ENCODE measurements at places on chromosomes 6 and 20.

- DNase-seq: no peak
Measured at GRCh38 chr6:8392569-8392968, 42.8 kb downstream of the SLC35B3 start.

GRCh38 chr20:13037727-13038126 is 29.0 kb downstream of the SPTLC3 start:
- no peak for DNase-seq

DNA sequence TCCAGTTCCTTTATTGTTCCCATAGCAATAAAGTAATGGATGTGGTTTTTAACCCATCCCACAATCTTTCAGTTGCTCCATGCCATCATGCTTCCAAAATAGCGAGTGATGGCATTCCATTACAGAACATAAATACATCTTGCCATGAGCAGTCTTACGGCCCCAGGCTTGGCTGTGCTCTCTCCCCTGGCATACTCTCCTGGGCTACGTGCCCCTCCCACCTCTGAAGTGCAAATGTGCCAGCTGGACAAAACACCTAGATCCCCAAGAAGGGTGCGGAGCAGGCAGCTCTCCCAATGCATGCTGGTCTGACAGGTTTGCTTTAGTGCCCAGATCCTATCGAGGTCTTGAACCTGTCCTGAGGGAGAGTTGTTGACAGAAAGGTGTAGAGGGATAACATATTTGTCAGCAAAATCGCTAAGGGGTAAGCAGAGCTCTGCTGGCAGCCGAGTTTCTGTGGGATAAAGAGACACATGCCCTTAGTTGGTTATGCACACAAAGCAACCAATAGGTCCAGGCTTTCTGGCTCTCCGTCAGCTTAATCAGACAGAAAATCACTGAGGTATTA is 43.9 kb upstream of the PAX1 start:
- no peak for DNase-seq

GRCh38 chr6:37785002-37785662 is 34.4 kb upstream of the ZFAND3 start:
- DNase-seq: no peak

DNA sequence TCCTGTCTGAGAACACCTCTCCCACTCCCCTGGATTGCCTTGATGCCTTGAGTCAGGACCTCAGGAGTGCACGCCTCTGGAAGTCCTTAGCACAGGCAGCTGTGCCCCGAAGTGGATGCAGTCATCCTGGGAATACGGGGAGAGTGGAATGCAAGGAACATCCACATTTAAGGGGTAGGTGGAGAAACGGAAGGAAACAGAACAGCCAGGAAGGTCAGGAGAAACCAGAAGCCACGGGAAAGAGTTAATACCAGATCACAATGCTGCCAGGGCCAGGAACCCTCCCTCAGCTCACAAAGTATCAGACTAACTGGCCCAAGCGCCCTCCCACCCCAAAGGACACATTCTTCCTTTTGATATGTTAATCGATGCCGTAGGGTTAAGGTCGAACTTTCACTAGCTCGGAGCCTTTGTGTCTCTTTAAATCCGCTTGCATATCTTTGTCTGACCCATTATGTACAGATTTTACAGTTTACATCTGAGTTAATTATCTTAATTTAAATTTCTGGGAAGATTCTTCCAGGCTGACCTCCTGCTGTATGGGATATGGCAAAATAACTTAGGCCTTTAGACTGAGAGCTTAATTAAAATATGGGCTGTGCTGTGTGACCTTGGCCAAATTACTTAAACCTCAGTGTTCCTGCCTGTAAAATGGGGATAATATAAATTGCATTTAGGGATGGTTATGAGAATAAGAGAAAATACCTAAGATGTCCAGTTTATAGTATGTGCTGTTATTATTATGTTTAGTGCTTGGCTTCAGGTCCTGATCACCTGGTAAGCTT is 24.0 kb upstream of the CCND3 start:
- no peak for DNase-seq

DNA sequence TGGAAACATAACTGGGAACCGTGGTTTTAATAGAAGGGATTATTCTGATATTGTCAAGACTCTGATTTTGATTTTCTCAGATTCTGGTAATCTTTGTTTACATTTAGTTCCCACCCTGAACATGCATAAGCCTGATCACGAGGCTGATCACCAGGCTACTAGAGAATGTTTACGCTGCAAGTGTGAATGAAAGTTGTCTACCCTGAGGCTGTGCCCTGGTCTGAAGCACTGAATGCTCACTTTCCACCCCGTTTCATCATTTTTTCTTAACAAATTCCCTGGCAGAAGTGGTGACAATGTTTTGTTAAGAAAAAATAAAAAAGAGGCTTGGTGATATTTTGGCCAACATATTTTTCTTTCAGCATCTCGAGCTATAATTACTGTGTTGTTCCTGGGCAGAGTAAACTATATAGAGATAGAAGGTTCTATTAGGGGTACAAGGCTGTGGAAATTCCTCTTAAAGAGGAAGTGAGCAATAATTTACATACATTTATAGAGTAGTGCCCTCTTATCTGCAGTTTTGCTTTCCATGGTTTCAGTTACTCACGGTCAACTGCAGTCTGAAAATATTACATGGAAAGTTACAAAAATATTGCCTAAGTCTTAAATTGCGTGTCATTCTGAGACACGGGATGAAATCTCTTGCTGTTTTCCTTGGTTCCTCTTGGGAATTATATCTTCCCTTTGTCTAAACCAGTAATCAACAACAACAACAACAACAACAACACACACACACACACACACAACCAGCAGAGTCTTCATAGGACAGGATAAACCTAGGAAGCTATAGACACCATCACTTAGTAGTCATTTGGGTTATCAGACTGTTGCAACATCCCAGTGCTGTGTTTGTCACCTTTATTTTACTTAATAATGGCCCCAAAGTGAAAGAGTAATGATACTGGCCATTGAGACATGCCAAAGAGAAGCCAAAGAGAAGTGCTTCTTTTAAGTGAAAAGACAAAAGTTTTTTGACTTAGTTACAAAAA is 566.6 kb upstream of the CITED2 start:
- DNase-seq: no peak

GRCh38 chr6:152267967-152268845 is 369.0 kb downstream of the SYNE1 start:
- DNase-seq: no peak

DNA sequence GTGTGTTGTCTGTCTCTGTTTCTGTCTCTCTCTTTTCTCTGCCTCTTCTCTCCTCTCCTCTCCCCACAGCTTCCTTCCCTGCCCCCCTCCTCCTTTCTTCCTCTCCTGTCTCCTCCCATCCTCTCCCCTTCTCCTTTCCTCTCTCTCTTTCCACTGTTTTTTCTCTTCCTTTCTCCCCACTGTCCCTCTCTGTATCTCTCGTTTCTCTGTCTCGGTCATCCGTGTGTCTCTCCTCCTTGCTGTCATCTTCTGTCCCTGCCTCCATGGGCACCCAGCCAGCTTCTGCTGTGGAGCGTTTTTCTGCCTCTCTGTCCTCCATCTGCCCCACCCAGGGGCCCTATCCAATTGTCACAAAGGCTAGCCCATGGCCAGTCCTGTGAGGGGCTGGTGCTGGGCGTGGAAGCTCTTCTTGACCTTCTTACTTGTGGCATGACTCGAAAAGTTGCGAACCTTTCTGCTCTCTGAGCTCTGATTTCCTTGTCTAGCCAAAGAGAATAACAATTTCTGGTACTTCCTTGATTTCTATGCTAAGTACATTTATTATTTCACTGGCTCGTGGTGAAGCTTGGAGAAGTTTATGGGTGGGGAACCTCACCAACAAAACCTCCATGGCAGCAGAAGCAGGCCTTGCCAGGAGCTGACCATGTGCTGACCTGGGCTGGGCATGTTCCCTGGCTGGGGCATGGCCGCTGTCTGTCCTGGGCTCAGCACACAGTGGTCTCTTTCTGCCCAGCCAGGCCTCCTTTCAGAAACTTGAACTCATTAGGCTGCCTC is 69.3 kb downstream of the CEBPB start:
- no peak for DNase-seq

DNA sequence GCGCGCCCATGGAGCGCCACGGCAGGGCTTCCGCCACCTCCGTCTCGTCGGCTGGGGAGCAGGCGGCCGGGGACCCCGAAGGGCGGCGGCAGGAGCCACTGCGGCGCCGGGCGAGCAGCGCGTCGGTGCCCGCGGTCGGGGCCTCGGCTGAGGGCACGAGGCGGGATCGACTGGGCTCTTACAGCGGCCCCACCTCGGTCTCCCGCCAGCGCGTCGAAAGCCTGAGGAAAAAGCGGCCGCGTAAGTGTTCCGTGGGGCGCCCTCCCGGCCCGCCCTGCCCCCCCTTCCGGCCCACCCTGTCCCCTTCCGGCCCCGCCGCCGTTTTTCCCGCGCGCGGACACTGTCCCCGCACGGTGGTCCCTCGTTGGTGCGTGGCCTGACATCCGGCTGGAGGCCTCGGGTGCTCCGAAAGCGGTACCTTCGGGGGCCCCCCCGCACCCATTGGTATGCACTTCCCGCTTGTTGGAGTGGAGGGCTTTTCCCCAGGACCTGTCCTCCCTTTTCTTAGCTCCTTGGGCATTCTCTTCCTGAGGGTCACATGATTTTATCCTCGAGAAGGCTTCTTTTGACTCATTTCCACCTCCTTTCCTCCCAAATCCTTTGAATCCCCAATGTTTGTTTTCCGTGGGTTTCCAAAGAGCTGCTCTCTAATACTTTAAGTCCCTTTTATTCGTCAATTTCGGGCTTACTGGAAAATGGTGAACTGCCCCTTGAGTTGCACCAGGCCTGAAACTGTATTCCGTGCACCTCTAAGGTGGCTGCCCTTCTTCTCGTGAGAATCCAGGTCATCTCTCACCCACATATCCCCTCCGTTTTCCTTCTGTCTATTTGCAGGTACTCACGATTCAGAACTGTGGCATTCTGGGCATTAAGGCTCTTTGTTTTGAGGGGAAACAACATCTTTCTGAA is 556 bp downstream of the PANK2 start:
- DNase-seq: peak; percentile 9

- DNase-seq: no peak
Measured at GRCh38 chr20:56453352-56453751, 15.1 kb upstream of the RTF2 start.

- no peak for DNase-seq
Measured at GRCh38 chr6:7646394-7646793, 56.4 kb downstream of the SNRNP48 start.

DNA sequence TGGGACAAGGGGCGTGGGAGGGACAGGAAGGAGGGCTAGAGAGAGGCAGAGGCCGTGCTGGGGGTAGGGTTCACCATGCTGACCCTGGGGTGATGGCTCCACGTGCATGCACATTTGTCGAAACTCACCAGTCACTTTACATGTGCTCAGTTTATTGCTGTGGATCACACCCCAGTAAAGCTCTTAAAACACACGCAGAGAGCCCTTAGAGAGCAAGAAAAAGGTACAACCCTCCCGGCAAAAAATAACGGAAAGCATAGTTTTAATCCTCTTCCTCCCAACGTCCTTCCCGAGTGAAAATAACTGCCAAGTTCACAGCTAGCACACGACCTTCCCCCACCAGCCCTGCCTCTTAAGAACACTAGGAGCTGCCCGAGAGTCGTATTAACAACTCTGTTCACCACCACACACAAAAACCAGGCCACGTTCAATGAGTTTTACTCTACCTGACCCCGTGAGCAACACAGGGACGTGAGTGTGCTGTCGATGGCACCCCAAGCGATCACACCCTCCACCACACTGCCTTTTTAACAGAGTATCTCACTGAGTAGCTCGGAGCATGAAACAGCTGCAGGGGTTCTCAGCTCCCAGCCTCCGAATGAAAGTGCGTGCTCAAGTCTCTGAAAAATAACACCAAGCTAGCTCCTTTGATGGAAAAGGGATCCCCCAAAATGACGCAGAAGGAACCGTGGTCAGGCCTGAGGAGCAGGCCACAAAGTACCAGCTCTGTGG is 39.7 kb downstream of the TAF4 start:
- DNase-seq: no peak

DNA sequence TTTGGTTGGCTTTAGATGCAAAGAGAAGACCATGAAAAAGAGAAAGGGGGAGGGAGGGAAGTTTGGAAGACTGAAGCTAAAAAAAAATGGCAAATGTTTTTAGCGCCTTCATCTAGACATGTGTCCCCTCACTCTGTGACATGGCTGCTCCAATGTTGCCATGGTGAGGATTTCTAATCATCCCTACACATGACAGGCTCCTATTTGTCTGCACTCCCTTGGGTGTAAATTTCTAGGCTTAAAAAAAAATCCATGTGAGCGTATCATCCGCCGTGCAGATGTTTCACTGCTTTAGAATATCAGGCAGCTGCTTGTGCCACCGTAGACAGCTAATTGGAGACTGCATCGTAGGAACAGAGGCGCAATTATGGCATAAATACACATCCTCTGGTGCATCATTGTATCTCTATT is 761.1 kb upstream of the MMS22L start:
- DNase-seq: no peak

DNA sequence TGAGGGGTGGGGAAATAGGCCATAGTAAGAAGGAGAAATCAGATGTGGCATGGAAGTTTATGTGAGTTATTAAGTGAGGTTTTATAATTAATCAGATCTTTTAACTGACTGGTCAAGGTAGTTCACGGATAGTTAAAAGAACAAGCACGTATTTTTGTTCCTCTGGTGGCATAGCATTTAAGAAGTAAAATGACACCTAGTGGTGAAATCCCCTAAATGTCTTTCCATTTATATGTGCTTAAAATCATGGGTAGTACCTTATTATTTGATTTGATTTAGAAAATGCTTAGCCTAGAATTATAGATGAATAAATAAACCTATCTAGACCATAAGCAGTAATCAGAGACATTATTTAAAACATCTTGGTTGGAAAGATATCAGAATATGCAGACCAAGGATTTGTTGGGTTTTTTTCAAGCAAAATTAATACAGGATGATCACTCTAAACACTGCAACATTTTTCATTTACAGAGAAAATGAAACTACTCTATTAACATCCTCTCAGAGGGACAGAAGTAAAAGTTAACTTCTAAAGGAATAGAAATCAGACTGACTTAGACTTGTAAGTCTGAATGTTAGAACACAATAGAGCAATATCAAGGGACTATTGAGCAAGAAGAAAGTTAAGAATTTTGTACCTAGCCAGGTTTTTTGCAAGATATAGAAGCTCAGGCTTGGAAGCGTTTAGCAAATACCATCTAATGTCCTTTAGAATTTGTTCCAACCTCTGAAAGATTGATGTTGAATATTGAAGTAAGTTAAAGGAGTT is 81.1 kb downstream of the STXBP5 start:
- DNase-seq: no peak

DNA sequence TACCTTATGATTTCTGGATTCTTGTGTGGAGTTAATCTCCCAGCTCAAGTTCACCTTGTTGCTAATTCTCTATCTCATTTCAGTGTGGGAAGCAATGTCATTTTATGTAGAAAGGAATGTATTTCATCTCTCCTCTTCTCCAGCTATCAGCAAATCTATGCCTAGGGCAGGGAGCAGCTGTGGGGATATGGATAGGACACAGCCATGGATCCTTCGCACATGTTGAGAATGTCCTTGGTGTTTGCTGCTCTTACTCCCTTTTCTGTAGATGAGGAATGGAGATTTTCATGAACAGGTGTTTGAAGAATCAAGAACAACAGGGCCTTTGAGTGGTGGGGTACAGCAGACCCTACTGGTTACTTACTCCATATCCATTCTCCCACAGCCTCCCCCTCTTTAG is 182.0 kb downstream of the UST start:
- DNase-seq: no peak

DNA sequence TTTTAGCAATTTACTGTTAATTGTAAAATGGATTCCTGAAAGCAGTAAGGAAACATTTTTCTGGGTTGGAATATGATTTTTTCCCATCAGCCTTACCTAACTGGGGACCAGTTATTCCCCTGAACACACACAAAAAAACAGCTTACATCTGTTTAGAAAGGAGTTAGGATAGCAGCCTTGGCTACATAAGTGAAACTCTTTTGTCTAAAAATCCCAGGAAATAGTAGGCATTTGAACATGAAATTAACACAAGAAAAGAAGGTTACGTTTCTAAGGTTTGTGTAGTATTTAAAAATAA is 696.2 kb upstream of the MARCKS start:
- DNase-seq: no peak

Data from stimulated activated CD4-positive, alpha-beta T cell treated with anti-CD3 and anti-CD28 coated beads, Interleukin-15, amount 100 ng/mL, for 1 hour (primary cell).